ENCODE measurements at places on chromosomes 6 and 20. TPM values are rescaled to one million over a fixed set of nuclear protein-coding genes. Genes with fewer than 3 reads are reported as not detected.
A peak's percentile ranks its signal among the peaks of the same experiment; 100 is the strongest.

DNA sequence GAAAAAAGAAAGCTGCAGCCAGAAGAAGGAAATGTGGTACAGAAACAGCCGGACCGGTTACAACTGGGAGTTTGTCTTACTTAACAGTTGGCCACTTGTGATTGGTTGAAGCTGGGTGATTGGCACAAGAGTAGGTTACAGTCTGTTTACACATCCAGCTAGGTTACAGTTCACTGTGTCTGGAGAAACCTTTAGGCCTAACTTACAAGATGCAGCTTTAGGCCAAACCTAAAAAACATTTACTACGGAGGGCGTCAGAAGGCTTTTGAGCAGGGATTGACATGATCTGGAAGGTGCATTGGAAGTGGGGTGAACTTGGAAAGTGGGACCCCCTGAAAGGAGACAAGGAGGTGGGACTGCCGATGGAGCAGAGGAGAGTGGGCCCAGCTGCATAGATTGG lies 122.3 kb downstream of the BANF2 start:
- H3K36me3 ChIP-seq: peaks cover 7% of the 10 kb centered on the region
- H3K27ac ChIP-seq: no peak overlapping the region
- peaks cover 21% of the 10 kb centered on the region for H3K4me1 ChIP-seq
- no peak overlapping the region for H3K4me3 ChIP-seq
- H3K27me3 ChIP-seq: peaks cover 4% of the 10 kb centered on the region

- H3K27me3 ChIP-seq: no peaks in the 10 kb centered on the region
- DNase-seq: no peak
- no peak overlapping the region for H3K4me3 ChIP-seq
- H3K36me3 ChIP-seq: no peaks in the 10 kb centered on the region
- peak overlapping the region; percentile 76 for H3K27ac ChIP-seq
Observed at GRCh38 chr6:5174244-5174643, 86.5 kb downstream of the LYRM4 start.

Gene ULBP1
- total RNA-seq: 24.8 TPM

Gene HSPA12B
- total RNA-seq: 12.7 TPM

Gene DYNLRB1
- total RNA-seq: 96.8 TPM
